LNCaP clone FGC (cell line): ENCODE measurements at places on chromosomes 6 and 20.

GRCh38 chr20:57480444-57481160 lies 44.3 kb downstream of the CTCFL start:
- DNase-seq: no peak

DNA sequence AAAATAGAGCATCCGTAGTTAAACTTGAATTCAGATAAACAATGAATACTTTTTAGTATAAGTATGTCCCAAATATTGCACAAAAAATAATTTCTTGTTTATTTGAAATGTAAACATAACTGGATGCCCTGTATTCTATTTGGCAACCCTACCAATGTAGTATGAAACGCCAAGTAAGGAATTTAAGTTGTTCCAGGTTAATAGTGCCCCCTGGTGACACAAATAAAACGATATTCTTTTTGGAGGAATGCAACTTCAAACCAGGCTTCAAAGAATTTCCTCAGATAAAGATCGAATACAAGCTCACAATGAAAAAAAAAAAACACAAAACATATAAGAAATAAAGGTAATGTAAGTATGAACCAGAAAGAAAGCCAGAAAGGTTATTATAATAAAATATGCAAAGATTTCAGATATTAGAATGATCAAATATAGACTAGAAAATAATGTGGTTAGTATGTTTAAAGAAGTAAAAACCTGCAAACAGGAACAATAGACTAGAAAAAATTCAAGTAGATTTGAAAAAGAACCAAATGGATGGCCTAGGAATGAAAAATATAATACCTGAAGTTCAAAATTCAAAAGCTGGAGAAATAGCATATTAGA lies 18.4 kb upstream of the AKAP7 start:
- no peak for DNase-seq

DNA sequence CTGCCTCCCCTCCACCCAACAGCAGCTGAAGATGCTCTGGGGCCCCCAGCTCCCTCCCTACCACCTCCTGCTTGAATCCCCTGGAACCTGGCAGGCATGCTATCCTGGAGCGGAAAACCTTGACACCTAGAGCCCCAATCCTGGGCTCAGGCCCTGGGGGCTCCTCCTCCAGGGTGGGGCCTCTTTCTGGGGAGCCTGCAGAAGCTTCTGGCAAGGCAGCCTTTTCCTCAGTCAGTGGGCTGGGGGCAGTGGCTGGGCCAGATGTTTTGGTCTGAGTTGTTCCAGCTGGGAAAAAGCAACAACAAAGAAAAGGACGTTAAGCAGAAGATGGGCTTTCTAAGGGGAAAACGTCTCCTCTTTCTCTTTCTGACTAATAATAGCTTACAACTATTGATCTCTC lies 21.1 kb downstream of the KIAA1755 start:
- DNase-seq: no peak

DNA sequence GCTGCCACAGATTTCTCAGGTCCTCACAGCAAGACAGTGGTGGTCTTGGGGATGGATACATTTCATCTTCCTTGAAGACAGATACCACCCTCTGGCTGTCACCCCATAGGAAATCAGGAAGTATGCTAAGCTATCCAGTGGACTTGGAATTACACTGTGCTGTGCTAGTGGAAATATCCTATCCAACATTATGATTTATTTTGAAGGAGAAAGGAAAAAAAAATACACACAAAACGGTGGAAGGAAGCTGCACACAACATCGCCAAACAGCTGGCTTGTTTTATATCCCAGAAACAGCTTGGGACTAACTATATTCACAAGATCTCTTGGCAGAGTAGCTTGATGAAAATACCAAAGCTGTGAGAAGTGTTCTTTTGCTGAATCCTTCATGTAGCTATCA lies 257.6 kb downstream of the LAMA2 start:
- DNase-seq: no peak

DNA sequence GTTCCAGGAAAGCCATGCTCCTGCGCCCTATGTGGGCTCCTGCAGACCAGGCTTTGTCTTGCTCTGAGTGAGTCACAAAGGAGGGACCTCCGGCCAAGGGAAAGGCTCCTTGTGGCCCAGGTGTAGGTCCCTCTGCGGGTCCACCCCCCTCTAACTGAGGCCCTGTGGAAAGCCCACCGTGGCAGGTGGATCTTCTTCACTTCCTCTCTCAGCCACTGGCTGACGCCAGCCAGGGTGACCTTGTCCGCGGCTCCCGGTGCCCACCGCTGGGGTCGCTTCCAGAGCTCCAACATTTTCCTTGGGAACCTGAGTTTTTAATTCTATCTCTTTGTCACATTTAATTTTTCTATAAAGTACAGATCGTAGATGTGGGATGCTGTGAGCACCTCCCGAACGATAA lies 54.1 kb downstream of the SMOC2 start:
- no peak for DNase-seq

DNA sequence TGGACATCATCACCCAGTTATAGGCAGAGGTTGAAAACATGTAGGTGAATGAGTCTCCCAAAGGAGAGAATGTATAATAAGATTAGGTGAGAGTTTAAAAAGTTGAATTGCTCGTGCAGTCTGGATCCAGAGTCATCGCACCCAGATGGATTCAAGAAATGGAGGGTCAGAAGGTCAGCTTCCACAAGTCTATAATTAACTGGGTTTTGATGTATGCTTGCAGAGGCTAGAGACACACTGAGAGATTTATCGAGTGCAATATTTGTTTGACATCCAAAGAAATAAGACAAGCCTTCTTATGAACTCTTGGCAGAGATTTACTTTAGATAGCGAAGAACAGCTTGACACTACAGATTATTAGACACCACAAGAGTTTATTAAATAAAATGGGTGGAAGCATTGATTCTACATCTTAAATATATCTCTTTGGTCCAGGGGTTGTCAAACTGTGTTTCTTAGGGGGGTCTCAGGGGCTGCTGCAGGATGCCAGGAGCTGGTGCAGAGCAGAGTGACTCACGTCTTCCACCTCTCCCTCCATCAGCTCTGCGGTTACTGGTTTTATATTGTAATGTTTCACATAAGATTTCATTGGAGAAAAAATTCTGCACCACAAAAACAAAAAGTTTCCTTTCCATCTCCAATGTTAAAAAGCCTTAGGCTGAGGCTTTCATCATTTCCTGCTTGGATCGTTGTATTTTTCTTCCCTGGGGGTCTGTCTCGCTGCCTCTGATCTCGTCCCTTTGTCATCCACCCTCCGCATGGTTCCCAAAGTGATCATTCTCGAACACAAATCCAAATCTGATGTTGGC lies 176.2 kb upstream of the AHI1 start:
- no peak for DNase-seq
